ENCODE measurements at places on chromosomes 7 and 10.

- no peak for DNase-seq
These were observed 494.7 kb downstream of the CCSER2 start for GRCh38 chr10:84822931-84823630.

GRCh38 chr10:78333362-78334143, 299.9 kb downstream of the RPS24 start:
- no peak for DNase-seq

DNA sequence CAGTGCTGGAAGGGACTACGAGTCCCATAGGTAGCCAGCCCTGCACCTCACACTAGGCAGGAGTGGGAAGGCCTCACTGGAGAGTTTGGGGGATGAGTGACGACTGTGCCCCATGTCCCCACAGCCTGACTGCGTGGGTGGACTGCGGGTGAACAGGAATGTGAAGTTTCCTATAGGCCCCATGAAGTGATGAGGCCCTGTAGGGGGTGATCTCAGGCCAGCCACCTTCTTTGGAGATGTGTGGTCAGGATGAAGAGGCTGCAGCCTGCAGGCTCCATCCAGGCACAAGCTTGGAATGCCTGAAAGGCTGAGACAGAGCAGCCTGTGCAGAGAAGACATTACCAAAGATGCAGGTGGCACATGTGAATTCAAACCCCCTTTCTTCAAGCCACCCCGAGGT, 94.9 kb downstream of the CPXM2 start:
- DNase-seq, result no peak

DNA sequence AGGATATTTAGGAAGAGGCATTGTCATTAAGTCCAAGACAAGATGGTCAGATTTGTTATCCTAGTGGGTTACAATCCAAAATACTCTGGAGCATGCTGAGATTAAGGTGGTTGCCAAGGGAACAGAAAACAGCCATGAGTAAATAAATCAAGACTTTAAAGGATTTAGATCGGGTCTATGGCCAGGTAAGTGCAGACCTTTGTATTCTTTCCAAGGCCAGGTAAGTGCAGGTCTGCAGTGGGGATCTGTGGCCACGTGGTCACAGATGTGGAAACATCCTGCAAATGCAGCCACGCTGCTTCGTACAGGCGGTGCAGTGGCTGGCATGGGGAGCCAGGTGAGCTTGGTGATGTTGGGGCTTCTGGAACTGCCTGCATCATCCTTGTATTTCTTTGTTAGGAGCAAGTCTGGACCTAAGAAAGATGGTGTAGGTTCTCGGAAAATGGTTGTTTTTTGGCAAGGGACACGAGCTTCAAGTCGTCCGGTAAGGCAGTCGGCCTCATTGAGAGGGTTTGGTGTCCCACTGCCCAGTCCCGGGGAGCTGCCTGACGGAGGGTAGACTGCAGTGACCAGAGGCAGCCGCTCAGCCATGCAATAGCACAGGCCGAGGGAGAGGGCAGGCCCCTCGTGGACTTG, 21.8 kb downstream of the ZNF775 start:
- no peak for DNase-seq

- no peak for DNase-seq
These were observed 36.9 kb upstream of the DOCK1 start for GRCh38 chr10:126868371-126868770.

GRCh38 chr7:1762238-1762945, 92.3 kb downstream of the ELFN1 start:
- no peak for DNase-seq

Data from A549 (cell line).